ENCODE measurements at places on chromosomes 11 and 22. TPM values are rescaled to one million over a fixed set of nuclear protein-coding genes. Genes with fewer than 3 reads are reported as not detected.
A peak's percentile ranks its signal among the peaks of the same experiment; 100 is the strongest.

The CEP126 gene
- 0.05 TPM for total RNA-seq

The OR52A1 gene
- total RNA-seq = not detected

- DNase-seq = no peak
These were observed 3.3 kb downstream of the PELI3 start for GRCh38 chr11:66470015-66470414.

- DNase-seq = no peak
These were observed 34.8 kb upstream of the MYOD1 start for GRCh38 chr11:17684550-17684949.

DNA sequence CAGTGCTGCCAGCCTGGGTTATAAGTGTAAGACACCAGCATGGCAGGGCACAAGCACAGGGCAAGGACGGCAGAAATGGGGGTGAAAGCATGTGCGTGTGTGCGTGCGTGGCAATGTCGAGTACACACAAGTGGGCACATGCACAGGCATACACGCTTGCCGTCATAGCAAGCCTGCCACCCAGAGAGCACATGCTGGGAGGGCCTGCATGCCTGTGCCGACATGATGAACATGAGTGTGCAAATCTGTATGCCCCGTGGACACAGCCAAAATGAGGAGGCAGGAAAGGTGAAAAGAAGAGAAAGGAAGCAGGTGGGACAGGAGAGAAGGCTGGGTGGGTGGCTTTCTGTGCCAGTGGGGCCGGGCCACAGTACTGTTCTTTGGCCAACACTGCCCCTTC is 62.9 kb downstream of the NECTIN1 start:
- no peak for DNase-seq

The TNNT3 gene
- total RNA-seq = not detected

The CNGA4 gene
- not detected for total RNA-seq

The OR52N4 gene
- 0.37 TPM for total RNA-seq

- DNase-seq = no peak
These were observed 42.3 kb upstream of the CLDN5 start for GRCh38 chr22:19566279-19567156.

The WNT11 gene
- total RNA-seq = not detected

DNA sequence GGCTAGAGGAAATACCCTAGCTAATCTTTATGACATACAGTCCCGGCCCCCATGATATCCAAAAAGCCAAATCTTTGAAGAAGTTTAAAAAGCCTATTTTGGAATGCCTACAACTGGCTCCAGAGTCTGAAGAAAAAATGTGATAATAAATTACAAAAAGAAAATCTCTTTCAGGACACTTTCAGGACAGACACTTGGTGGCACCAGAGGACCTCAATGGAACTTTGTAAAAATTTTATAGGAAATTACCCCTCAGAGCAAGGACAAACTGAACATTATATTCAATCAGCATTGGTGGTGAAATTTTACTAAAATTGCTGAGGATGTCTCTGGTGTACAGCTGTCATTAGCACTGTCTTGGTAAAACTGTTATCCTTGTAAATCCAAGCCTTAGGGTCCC is 81.0 kb downstream of the CCDC73 start:
- DNase-seq = no peak

The LGR4 gene
- not detected for total RNA-seq

- DNase-seq = peak; percentile 16
These were observed 19.3 kb downstream of the TSSC4 start for GRCh38 chr11:2419638-2420501.

The C22orf15 gene
- not detected for total RNA-seq

- no peak for DNase-seq
These were observed 727.7 kb upstream of the ANO5 start for GRCh38 chr11:21465203-21465602.

The ACR gene
- total RNA-seq = not detected

DNA sequence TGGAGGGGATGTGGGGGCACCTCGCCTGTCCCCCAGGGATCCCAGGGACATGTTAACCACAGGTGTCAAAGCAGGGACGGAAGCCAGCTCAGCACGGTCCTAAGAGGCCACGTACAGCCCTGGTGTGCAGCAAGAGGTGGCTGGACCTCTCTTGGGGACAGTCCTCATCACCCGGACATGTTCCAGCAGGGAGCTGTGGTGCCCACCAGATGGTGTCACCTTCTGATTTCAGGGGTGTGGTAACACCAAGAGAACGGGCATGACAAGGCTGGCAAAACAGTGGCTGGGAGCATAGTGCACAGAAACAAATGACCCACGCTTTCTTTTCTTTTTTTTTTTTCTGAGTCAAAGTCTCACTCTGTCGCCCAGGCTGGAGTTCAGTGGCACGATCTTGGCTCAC is 25.6 kb upstream of the COMT start:
- no peak for DNase-seq
